ENCODE measurements at places on chromosomes 2 and 18. TPM values are rescaled to one million over a fixed set of nuclear protein-coding genes. Genes with fewer than 3 reads are reported as not detected.

The HYCC2 gene
- total RNA-seq = 3.6 TPM

The AQP12A gene
- total RNA-seq = not detected

The OTOF gene
- total RNA-seq = 0.06 TPM

The SMCHD1 gene
- total RNA-seq = 48.0 TPM

The C2orf81 gene
- total RNA-seq = 0.63 TPM

The DCDC2C gene
- not detected for total RNA-seq

The GRHL1 gene
- 0.40 TPM for total RNA-seq

The CCDC141 gene
- total RNA-seq = 3.7 TPM

The GAL3ST2 gene
- not detected for total RNA-seq

The C18orf63 gene
- not detected for total RNA-seq

The INPP5D gene
- total RNA-seq = 2.6 TPM

The ERFE gene
- total RNA-seq = 24.2 TPM

The MYOM1 gene
- total RNA-seq = 0.06 TPM

The FASTKD2 gene
- total RNA-seq = 45.6 TPM

Data from LHCN-M2 (cell line).